K562 (cell line): ENCODE measurements at places on chromosomes 3 and 15. TPM values are rescaled to one million over a fixed set of nuclear protein-coding genes. Genes with fewer than 3 reads are reported as not detected.
A peak's percentile ranks its signal among the peaks of the same experiment; 100 is the strongest.

The SLC15A2 gene
- 0.24 and 0.42 TPM in 2 replicates for total RNA-seq

DNA sequence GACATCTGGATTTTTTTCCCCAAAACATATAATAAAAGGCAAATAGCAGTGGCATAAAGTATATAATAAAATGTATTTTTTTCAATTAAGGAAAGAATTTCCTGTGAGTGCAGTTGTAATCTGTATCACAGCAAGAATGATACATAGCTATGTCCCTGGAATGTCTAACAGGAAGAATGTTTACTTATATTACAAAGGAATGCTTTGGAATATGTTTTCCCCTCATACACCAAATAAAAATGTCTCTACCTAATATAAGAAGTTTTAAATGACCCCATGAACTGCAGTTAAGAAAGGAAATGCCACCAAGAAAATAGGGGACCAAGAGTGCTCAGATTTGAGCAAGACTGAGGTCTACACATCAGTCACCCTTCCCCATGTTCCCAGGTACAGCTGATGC is 38.0 kb upstream of the ATP11B start:
- no peak for DNase-seq

GRCh38 chr3:196942915-196943277 is 568 bp upstream of the NCBP2 start:
- peak; percentile 71 for DNase-seq

The RAD51 gene
- total RNA-seq: 55.3 and 63.8 TPM in 2 replicates

The POLQ gene
- 8.8 and 10.8 TPM in 2 replicates for total RNA-seq

The ADGRG7 gene
- total RNA-seq: not detected in 2 replicates

- DNase-seq: no peak
Measured at GRCh38 chr15:24146251-24146650, 459.1 kb upstream of the NDN start.

DNA sequence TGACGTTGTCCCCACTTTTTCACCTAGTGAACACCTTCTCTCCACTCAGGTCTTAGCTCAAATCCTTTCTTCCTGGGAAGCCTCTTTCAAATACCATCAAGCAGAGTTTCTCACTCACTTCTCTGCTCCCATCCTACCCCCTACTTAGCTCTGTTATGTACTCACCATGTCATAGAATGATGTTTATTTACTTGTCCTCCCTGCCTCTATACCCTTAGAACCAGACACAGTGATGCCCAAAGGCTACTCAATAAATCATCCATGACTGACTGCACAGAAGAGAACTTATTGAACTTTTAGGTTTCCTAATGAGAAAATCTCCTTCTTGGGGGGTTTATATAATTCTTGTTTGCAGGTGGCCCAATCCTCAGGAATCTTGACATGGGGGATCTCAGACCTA is 154.2 kb downstream of the SSR3 start:
- no peak for DNase-seq

The IL17RD gene
- 0.04 and 0.25 TPM in 2 replicates for total RNA-seq

GRCh38 chr3:72408983-72409779 is 439.1 kb downstream of the SHQ1 start:
- no peak for DNase-seq

The SGO1 gene
- total RNA-seq: 37.4 and 37.7 TPM in 2 replicates

- no peak for DNase-seq
Measured at GRCh38 chr15:37394402-37395099, 294.2 kb upstream of the MEIS2 start.

- peak; percentile 16 for DNase-seq
Measured at GRCh38 chr15:59691194-59691805, 2.2 kb upstream of the BNIP2 start.

The GNB4 gene
- 27.9 and 28.8 TPM in 2 replicates for total RNA-seq

GRCh38 chr15:51936105-51936478 is 35.5 kb downstream of the LEO1 start:
- no peak for DNase-seq

DNA sequence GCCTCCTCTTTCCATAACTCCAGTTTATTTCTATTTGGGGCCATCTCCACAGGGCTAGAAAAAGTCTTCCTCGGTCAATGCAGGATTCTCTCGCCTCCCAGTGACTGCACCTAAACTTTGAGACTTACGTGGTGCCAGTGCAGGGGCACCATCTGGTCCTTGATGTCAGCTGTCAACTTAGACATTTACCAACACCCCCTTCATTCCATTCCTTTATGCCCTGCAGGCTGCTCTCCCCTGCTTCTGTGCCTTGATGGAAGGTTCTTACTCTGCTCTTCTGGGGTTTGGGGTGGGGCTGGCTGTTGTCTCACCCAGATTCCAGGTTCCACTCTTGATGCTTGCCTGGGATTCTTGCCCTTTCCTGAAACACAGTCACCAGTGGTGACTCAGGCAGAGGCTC is 101.8 kb downstream of the ST8SIA2 start:
- no peak for DNase-seq

The ADAMTS17 gene
- 0.07 and 0.09 TPM in 2 replicates for total RNA-seq

- no peak for DNase-seq
Measured at GRCh38 chr3:137866933-137867332, 102.8 kb downstream of the SOX14 start.

DNA sequence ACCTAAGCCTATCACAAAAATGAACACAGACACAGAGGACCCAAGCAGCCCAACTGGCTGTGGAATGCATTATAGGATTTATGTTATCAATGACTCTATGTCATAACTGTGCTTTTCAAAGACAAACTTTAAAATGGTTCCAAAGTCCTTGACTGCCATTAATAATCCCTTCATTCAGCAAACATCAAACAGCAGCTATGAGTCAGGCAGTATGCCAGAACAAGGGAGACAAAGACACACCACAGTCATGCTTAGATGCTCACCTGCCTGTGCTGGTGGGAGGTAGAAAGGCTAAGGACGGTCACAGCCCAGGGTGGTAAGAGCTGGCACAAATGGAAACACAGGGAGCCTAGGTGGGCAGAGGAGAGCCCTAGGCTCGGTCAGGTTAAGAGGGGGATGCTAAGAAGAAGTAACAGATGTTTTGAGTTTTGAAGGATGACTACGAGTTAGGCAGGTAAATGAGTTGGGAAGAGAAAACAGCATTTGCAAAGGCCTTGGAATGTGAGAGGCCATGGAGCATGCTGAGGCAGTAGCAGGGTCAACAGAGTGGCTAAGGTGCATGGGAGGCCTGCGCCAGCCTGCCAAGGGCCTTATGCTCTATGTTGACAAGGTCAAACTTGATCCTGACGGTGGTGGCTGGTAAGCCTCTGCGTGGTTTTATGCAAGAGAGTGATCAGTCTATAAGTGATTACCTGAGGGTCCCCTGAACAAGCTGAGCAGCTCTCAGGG is 23.0 kb downstream of the NMNAT3 start:
- no peak for DNase-seq

- no peak for DNase-seq
Measured at GRCh38 chr3:194727435-194728128, 41.9 kb downstream of the FAM43A start.

DNA sequence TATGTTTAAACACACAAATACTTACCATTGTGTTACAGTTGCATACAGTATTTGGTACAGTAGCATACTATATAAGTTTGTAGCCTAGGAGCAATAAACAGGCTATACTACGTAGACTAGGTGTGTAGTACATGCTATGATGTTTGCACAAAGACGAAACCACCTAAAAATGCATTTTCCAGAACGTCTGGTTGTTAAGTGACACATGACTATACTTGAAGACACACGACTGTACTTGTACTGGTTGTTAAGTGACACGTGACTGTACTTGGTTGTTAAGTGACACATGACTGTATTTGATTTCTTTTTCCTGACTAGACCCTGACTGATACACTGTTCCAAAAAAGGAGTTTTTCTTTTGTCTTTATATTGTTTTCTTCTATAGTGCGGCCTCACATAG is 34.1 kb downstream of the RAB8B start:
- no peak for DNase-seq

GRCh38 chr3:27507515-27508266 is 23.5 kb upstream of the SLC4A7 start:
- DNase-seq: no peak

The MAP3K13 gene
- total RNA-seq: 0.20 and 0.98 TPM in 2 replicates
